RPMI8226 (cell line): ENCODE measurements at places on chromosomes 1 and 21.
A peak's percentile ranks its signal among the peaks of the same experiment; 100 is the strongest.

DNA sequence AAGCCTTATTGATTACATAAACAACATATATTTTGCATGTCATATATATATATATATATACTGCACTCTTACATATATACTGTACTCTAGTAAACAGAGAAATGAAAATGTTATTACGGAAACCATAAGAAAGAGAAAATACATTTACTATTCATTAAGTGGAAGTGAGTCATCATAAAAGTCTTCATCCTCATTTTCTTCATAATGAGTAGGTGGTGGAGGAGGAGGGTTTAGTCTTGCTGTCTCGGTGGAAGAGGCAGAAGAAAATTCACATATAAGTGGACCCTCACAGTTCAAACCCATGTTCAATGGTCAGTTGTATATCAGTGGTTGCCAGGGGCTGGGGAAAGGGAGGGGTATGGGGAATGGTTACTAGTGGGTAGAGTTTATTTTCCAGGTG, 8.0 kb upstream of the IFNLR1 start:
- no peak for DNase-seq

DNA sequence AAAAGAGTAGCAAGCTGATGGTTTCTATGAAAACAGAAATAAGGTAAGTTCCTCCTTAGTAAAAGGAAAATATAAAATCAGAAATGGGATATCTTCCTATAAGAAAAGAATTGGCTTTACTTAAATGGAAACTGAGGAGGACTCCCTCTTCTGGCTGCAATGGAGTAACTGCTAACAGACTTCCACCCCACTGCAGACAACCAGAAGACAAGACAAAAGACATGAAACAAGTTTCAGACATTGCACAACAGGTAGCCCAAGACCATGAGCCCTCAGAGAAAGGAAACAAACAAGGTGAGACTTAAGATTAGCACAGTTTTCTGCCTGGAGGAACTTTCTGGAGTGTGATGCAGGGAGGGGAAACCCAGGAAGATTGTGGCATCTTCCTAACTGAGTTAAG, 17.0 kb upstream of the OLFML2B start:
- peak; percentile 27 for DNase-seq

DNA sequence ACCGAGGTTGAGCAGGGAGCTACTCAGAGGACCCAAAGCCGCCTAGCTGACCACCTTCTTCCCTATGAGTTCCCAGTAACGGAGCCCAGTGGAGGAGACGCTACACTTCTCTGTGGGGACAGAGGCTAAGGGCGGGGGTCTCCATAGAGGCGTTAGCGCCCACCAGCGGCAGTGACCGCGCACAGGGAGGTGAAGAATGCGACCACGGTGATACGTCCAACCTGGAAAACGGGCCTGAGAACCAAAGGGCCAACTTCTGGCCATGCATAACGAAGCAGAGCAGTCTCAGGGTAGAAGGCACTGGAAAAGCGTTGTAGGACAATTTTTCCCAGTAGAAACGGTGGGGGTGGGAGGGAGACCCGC, 400 bp upstream of the COG2 start:
- DNase-seq, result no peak

DNA sequence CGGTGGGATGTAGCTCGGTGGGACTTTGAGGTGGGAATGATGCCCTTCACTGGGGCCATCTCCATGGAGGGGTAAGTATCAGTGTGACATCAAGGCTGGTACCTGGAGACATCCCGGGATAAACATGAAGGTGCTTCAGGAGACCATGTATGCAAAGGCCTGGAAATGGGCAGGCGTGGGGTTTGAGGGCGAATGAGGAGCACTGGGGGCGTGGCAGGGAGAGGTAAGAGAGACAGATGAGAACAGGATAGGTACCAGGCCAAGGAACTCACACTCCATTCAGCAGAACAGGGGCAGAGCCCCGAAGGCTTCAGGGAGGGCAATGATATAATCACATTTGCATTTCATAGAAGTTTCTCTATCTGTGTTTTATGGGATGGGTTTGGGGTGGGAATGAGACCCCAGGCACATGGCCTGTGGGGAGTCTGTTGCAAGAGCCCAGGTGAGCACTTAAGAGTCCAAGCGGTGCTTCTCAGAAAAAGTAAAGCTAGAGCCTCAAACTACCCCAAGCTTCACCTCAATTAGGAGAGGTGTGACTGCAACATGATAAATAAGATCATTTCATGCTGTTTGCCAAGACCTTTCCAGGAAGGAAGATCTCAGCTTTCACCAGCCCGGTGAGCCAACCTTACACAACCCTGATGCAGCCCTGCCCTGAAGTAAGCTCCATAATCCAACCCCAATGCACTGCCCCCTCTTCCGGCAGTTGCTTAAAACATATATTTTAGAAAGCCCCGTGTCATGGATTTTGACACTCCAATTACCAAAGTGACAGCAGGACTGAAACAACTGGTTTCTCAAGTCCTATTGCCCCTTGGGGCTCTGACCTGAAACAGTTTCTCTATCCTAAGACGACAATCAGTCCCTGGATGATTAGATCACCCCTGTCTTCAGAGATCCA, 7.4 kb downstream of the S100A9 start:
- no peak for DNase-seq
